ENCODE measurements at places on chromosomes 4 and X. TPM values are rescaled to one million over a fixed set of nuclear protein-coding genes. Genes with fewer than 3 reads are reported as not detected.

Gene BGN
- total RNA-seq = 18.9 TPM

- DNase-seq = no peak
Observed at GRCh38 chr4:2714061-2714770, 41.9 kb downstream of the TNIP2 start.

- no peak for DNase-seq
Observed at GRCh38 chr4:47373174-47373573, 90.3 kb downstream of the COMMD8 start.

GRCh38 chr4:71872767-71873415 lies 89.0 kb upstream of the GC start:
- DNase-seq = no peak

GRCh38 chrX:333611-334311 lies 15.2 kb upstream of the GTPBP6 start:
- DNase-seq = no peak

Gene GABRE
- total RNA-seq = 4.0 TPM

DNA sequence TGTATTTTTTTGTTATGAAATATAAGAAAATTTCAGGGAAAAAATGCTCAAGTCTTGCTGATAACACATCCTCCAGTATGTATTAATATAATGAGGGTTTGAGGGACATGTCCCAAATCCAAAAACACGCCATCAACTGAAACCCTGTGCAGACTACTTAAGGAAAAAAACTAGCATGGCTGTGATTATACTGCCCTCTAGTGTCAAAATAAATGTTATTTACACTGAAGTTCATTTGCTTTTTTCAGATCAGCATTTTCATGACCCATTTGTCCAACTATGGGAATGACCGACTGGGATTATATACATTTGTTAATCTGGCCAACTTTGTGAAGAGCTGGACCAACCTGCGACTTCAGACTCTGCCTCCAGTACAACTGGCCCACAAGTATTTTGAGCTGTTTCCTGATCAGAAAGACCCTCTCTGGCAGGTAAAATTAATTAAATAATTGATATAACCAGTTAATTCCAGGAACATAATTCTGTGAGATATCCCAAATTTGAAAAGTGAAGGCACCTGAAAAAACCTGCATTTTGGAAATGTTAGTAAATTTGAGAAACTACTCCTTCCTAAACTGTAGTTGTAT lies 128.5 kb downstream of the PRSS12 start:
- DNase-seq = no peak

Gene H2BW2
- not detected for total RNA-seq

Gene CLDN22
- total RNA-seq = not detected

DNA sequence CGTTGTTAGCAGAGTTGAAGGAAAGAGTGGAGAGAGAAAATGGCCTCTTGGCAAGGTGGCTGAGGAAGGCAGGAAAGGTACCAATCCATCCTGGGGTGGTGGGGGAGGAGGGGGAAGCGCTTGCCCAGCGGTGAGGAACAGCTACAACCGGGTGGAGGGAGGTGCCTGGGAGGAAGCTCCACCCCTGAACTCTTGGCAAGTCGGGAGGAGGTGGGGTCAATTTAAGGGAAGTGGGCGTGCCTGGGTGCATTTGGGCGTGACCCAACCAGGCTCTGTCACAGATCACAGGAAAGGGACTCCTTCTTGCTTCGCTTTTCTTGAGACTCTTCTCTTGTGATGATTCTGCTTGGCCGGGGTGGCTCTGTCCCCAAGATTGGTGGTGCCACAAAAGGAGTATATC lies 41.7 kb downstream of the BCORL1 start:
- peak; percentile 58 for DNase-seq

All from adrenal gland (tissue), 19 donors.